Stimulated activated CD4-positive, alpha-beta T cell treated with anti-CD3 and anti-CD28 coated beads, Interleukin-4, amount 100 ng/mL, for 24 hours (primary cell): ENCODE measurements at places on chromosomes 5 and 9.

GRCh38 chr5:169979871-169980270 lies 424 bp downstream of the INSYN2B start:
- DNase-seq = no peak

DNA sequence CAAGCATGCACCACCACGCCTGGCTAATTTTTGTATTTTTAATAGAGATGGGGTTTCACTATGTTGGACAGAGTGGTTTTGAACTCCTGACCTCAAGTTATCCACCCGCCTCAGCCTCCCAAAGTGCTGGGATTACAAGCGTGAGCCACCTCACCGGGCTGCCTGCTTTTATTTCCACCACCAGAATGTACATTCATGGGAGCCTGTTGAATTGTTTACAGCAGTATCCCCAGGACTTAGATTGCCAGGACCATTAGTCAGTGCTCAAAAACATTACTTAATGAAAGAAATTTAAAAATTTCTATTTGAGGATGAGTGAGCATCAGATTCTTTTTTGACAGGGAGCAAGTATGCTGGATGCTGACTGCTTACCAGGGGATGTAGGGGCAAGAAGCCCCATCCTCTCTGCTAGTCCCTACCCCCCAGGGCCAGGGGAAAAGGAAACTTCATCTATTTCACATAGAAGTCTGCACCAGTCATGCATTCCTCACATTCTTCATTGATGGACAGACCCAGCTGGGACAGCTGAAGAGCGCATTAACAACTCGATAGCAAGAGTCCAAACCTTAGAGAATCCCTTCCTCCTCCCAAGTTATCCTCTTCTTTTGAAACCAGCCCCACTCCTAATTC lies 10.3 kb upstream of the RGMB start:
- DNase-seq = no peak

DNA sequence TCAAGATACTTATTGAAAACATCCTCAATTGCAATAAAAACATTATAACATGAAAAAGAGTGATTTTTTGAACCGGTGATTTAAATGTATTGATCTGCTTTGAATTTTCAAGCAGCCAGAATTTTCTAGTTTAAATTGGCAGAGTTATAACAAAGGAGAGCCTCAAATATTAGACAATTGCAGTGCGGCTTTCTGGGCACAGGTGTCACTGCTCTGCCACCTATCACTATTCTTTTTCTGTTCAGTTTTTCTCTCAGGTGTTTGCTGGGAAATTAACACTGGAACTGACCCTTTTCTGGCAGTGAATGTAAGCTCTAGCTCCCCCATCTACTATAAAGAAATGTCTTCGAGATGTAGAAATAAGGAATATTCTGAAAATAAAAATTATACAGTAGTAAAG lies 23.0 kb downstream of the ZBED3 start:
- no peak for DNase-seq

GRCh38 chr9:4148231-4148561 lies 151.7 kb downstream of the GLIS3 start:
- no peak for DNase-seq

DNA sequence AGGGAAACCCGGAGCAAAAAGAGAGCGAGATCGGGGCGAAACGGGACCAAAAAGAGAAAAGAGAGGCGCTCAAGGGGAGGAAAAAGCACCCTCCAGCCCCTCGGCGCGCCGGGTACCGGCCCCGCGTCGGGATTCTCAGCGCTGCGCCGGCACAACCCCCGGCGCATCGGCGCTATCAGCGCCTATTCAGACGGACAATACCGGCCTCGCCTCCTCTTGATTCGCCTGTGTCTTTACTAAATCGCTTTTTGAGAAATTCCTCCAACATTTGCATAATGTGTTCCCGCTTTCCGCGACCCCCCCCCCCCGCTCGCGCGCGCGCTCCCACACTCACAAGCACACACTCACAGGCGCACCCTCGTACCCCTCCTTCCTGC lies 578 bp downstream of the LHX6 start:
- no peak for DNase-seq

- no peak for DNase-seq
Observed at GRCh38 chr5:88882276-88883038, 527 bp downstream of the MEF2C start.

GRCh38 chr9:5278486-5278885 lies 26.0 kb downstream of the RLN2 start:
- no peak for DNase-seq

DNA sequence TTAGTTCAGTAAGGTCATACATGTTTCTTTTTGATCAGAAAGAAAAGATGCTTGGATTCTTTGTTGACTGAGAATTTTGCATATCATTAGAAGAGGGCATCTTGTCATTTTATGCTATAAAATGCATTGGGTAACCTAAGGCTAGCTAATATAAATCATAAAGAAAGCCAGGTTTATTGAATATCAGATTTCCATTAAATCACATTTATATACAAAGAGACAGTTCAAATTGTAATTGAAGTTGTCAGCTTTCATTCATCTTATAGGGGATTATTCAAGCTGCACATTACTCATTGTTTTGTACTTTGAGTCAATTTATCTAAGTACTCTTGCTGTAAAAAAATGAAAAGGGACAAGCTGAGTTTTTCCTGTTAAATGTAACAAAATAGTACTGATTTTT lies 259.1 kb upstream of the CDH12 start:
- DNase-seq = no peak

GRCh38 chr5:124297826-124298225 lies 448.6 kb downstream of the ZNF608 start:
- no peak for DNase-seq

DNA sequence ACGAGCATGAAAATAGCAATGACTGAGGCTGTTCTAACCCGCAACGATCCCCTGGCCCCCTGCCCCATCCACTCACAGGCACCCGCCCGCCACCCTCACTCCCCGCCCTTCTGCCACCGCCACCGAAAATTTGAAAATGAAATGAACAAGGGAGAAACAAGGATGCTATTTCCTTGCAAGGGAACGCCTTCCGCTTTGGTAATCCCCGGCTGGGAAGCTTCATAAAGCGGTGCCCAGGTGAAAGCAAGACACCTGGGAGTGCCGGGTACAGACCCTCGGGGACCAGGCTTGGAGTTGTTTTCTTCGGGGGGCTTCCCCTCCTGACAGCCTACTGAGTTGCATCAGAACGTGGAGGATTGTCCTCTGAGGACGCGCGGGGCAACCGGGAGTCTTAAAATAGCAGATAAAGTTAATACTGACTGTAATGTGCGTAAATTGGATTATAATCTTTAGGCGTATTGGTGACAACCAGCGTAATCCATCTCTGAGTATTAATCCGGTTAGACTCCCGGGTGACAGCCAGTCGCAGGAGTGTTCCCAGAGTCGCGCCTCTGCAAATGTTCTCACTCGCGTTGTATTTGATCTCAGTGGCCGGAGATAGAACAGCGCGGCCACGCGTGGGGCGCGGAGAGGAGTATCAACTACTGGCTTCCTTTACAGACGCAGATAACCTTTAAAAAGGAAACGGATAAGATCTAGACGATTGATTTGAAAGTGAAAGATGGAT lies 885 bp upstream of the MLLT3 start:
- DNase-seq = peak; percentile 63

- DNase-seq = no peak
Observed at GRCh38 chr5:61200582-61201155, 38.4 kb upstream of the SMIM15 start.

DNA sequence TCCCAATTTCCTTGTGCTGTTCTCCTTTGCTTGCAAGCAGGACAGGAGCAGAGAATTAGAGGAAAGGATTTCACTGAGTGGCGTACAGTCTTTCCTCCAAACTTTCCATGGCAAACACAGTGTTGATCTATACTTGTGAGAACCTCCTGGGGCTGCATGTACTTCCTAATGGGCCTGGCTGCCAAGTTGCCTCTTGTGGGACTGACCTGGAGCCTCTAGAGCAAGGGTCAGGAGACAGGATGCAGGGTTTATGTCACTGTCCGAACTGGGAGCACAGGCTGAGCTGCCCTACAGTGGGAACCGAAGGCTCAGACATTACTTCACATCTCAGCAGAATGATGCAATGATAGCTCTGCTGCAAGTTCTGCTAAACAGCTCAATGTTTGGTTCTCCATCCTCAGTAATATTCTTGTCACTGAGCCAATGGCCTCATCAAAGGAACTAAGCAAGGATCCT lies 102.3 kb downstream of the ENC1 start:
- no peak for DNase-seq

DNA sequence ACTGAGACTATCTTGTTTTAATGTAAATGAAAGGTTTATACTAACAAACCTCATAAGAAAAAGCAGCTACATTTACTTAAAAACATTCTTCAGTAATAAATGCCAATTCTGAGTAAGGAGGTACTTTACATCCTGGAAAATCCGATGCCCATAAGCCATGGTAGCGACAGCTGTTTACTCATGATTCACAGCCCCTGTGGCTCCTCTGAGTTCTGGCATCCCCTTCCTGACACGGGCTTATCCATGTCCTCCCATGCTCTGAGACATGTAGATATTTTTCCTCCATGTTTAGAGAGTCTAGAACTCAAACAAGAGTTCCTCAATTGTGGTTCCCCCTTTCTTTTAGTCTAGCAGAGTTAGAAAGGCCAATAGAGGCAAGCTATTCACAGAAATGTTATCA lies 63.1 kb upstream of the DEPDC1B start:
- no peak for DNase-seq

GRCh38 chr5:72380492-72381274 lies 60.5 kb downstream of the PTCD2 start:
- DNase-seq = no peak

GRCh38 chr5:102554728-102555127 lies 55.9 kb upstream of the SLCO6A1 start:
- DNase-seq = no peak

GRCh38 chr5:142324136-142324870 lies 518 bp downstream of the SPRY4 start:
- no peak for DNase-seq

GRCh38 chr5:127086589-127086988 lies 13.3 kb upstream of the C5orf63 start:
- no peak for DNase-seq
